ENCODE measurements at places on chromosomes 3 and 15. TPM values are rescaled to one million over a fixed set of nuclear protein-coding genes. Genes with fewer than 3 reads are reported as not detected.

UBAP1L gene
- 0.12 TPM for total RNA-seq

- no peak for ATAC-seq
Measured at GRCh38 chr3:45644063-45644790, 45.0 kb upstream of the SACM1L start.

- ATAC-seq = no peak
Measured at GRCh38 chr15:59266028-59266427, 59.4 kb downstream of the LDHAL6B start.

GRCh38 chr3:99859825-99860224 is 42.2 kb downstream of the CMSS1 start:
- peak; percentile 85 for ATAC-seq

DNA sequence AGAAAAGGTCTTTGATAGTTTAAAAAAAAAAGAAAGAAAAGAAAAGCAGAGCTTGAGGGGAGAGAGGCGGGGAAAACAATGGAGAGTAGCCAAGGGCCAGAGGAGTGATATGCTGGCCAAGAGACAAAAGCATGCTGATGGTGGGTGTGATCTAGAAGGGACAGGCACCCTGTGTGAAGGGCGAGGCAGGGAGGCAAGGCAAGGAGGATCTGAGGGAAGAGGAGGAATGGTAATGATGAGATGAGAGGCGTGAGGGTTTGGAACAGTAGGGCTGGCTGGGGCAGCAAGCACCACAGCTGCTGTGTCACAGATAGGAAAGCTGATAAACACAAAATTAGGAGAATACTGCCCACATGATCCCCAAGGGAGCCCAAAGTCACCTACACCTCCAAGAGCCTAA is 65.5 kb downstream of the LARS2 start:
- ATAC-seq = no peak
